ENCODE measurements at places on chromosomes 4 and X.
A peak's percentile ranks its signal among the peaks of the same experiment; 100 is the strongest.

DNA sequence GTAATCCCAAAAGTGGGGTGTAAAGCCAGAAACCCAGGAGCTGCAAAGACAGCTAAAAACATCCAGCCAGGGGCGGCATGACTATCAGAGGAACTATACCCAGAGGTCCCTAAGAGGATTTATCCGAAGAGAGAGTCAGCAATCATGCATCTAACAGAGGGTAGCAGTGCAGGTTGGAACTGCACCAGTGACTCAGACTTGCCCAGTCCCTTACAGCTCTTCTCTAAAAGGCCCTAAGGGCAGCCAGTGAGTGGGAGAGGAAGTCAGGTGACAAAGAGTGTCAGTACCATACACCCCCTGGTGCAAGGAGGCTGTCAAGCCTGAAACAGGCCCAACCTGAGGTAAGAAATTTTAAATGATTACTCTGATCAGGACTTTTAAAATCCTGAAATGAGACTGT, 88.1 kb downstream of the CAMK2D start:
- DNase-seq: peak; percentile 43

DNA sequence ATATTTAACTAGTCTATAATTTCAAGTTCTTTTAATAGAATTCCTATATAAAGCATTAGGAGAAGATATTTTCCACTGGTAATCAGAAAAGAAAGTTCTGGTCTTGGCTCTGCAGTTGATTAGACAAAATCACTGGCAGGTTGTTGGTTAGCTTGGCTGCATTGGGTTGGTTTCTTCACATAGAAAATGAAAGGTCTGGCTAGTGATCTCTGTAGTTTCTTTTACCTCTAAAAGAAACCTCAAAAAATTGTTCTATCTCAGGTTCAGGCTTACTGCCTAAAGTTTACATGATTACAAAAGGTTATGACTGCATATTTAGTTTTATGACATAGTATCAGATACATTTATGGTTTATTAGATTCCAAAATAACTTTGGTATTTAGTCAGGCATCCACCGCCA, 95.8 kb upstream of the NAP1L5 start:
- no peak for DNase-seq

- DNase-seq: no peak
Measured at GRCh38 chrX:41005445-41005992, 79.7 kb upstream of the USP9X start.

DNA sequence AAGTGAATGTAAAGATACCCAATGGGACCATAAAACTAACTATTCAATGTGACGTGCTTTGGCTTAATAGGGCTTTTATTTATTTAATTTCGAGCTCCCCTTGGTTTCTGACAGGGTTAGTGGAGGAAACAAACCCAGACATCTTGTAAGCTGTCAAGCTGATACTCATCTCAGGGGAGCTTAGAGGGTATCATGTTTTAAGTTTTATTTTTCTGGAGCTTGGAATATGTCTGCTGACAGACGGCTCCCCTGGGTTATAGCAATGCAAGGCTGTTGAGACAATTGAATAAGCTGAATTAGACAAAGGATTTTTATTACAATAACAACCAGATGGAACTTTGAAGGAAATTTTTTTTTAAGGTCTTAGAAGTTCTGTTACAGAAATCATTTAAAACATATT, 456.5 kb downstream of the IL1RAPL1 start:
- no peak for DNase-seq

DNA sequence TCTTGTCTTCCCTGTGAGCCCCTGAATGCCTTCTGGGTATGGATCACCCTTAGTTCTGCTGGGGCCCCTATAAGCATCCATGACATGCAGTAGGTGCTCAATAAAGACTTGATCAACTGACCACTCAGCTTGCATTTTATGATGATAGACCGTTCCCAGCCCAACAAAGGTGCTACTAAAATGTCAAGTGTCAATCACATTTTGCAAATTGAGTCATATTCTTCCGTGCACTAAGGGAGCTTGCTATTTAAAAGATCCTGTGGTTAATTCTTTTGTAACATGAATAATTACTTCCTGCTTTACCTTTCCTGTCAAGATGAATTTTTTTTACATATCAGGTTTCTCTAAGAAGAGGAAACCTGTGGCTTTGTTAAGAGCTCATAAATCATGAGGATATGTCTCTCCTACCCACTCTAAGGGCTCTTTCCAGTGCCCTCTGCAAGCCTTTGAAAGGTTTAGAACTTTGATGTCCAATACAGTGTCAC, 47.6 kb downstream of the SH3KBP1 start:
- no peak for DNase-seq

DNA sequence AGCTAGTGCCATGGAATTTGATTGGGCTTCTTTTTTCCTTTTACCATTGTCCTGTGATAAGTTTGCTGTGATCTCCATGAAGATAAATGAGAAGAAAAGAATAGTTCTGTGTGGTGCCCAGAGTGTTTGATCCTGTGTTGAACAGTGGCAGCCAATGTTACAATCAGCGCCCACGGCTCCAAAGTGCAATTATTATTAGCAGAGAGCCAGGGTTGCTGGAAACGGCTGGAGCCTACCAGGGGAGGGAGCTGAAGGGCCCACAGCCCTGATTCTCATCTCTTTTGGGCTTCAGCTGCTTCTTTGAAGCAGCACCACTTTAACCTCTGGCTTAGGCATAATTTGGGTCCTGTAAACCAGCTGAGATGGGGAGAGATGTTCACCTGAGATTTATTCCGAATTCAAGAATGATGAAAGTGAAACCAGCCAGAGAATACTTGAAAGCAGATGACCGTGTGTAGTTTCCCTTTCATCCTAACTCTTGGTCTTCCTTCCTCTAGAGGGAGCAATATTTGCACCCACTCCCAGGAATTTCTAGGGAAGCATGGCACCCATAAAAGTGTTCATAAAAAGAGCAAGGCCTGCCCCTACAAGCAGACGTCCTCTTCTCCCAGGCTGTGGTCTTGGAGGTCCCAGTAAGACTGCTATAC, 298.3 kb downstream of the EVC2 start:
- no peak for DNase-seq

- no peak for DNase-seq
Measured at GRCh38 chr4:56828784-56829535, 7.5 kb upstream of the SPINK2 start.

DNA sequence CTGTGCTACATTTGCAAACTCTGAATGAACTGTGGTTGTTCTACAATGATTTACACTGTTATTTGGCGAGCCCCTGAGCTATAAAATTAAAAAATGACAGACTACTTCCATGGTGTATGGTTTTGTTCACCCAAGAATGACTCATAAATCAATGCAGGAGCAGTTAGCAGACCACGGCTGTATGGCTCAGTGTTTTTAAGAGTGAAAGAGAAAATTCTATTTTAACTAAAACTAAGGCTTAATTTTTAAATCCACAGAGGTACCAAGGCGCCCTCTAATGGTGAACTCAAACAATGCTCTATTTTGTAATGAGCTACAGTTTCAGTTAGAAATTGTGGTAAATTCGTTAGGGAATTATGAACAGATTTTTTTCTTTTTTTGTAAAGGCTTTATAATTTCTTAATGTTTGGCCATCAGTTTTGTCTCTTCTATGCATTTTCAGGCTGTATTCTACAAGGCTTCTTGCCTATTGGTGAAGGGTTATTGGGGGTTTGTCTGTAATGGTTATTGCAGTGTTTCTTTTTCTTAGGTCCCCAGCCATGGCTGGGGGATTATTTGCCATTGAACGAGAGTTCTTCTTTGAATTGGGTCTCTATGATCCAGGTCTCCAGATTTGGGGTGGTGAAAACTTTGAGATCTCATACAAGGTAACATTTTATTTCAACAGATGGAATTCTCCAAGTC, 32.5 kb downstream of the HMGB2 start:
- no peak for DNase-seq

- peak; percentile 15 for DNase-seq
Measured at GRCh38 chrX:46686003-46686645, 72.8 kb downstream of the SLC9A7 start.

DNA sequence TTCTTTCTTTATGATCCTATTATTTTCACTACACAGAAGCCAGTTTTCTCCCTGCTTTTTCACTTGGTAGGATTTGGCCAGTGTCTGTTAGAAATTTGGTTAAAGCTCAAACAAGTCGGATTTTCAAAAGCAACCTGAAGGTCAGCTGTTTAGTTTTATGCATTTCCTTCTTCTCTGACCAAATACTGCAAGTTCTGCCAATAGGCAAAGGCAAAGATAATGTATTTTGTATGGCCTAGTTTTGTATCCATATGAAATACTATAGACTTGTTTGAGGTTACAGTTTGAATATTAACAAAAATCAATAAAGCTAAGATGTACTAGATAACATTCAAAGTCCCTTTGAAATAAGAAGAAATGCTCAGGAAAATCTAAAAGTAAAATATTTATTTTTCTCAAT, 439.4 kb downstream of the TRIML1 start:
- no peak for DNase-seq

- no peak for DNase-seq
Measured at GRCh38 chrX:132216283-132216682, 3.0 kb downstream of the RAP2C start.
